NCI-H1105 (cell line): ENCODE measurements at places on chromosomes 7 and 10.

GRCh38 chr10:78972160-78972946 is 96.4 kb upstream of the ZMIZ1 start:
- DNase-seq: no peak

DNA sequence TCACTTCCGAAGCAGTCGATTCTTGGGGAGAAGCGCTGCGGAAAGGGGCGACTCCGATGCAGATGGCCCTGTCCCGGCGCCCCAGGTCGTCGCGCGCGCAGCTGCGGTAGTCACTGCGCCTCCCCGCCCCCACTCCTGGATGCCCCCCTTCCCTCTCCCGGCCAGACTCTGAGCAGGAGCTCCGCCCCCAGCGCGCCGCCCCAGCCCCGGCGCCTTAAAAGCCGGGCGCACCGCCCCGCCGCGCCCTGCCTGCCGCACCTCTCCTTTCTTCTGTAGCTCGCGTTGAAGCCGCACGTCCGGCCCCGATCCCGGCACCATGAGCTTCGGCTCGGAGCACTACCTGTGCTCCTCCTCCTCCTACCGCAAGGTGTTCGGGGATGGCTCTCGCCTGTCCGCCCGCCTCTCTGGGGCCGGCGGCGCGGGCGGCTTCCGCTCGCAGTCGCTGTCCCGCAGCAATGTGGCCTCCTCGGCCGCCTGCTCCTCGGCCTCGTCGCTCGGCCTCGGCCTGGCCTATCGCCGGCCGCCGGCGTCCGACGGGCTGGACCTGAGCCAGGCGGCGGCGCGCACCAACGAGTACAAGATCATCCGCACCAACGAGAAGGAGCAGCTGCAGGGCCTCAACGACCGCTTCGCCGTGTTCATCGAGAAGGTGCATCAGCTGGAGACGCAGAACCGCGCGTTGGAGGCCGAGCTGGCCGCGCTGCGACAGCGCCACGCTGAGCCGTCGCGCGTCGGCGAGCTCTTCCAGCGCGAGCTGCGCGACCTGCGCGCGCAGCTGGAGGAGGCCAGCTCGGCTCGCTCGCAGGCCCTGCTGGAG is at the start of gene INA:
Gene INA (plus strand): TSS at position 243 of the 817 bp plus-strand sequence. CDS start 74 bp downstream, at position 317.
- peak; percentile 60 for DNase-seq

GRCh38 chr7:101436857-101437576 is 74.3 kb downstream of the COL26A1 start:
- no peak for DNase-seq

GRCh38 chr7:123022576-123022975 is 27.1 kb upstream of the TAS2R16 start:
- no peak for DNase-seq

DNA sequence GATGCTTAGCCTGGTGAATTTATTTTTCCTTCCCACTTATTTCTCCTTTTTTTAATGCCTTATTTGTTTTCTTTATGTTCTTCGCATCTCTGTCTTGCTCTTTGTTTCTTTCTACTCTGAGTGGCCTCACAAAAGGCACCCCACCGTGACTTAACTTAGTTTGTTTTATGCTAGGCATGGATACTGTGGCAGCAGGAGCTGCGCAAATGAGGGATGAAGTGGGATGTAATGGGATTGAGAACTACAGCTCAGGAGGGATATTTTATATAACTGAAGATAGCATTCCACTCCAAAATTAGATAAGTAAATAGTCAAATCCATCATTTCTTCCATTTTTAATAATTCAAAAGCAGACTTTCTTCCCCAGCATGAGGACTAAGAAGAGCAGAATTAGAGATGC is 1.7 kb upstream of the CACNA2D1 start:
- no peak for DNase-seq

- DNase-seq: no peak
Measured at GRCh38 chr7:92732316-92733036, 103.9 kb downstream of the CDK6 start.

GRCh38 chr7:16178092-16178491 is 243.2 kb downstream of the CRPPA start:
- DNase-seq: no peak

- no peak for DNase-seq
Measured at GRCh38 chr10:118851062-118852035, 96.6 kb upstream of the CACUL1 start.

GRCh38 chr7:117124591-117125220 is 171.4 kb downstream of the ST7 start:
- peak; percentile 33 for DNase-seq
